ENCODE measurements at places on chromosomes 4 and X.
A peak's percentile ranks its signal among the peaks of the same experiment; 100 is the strongest.

DNA sequence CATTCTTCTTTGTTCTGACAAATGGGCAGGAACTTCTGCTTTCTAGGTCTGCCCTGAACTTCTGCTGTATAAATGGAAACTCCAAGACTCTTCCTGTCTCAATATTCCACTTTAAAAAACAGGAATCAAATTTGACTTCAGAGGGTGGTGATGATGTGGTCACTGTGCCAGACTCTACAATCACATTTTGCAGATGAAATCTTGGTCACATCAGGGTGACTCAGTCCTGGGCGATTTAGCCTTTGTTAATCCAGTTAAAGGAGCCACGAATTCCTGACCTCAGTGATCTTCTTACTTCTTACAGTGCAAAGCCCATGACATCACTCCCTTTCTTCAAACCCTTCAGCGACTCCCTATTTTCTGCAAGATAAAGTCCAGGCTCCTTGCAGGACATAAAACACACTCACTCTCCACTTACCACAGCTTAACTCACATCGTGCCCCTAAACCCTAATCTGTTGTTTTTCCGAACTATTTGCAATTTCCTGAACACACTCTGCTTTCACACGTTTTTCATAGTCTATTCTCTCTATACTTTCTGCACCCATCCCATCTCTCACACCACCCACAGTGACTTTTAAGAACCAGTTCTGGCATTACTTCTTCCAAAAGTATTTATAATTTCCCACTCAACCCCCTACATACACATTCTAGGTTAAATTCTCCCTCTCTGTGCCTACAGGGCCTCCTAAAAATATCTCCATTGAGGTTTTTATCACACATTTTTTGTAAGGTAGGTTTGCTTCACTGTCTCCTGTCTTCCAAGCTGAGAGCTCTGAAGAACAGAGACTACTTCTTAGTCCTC, 11.1 kb downstream of the GASK1B start:
- no peak for DNase-seq

DNA sequence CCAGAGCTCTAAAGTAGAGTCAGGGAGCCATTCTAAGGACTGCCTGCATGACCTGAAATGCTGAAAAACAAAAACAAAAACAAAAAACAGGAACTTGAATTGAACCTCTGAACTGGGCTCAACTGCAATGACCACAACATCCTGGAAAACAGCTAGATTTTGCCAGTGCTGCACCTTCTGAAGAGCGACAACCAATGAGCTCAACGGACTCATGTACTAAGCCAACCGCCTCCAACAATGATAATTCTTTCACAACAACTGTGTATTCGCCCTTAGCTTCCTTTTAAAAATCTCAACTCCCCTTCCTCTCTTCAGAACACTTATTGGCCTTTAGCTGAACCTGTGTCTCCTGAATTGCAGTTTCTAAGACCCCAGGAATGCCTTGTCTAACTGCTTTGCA, 69.8 kb downstream of the HAUS3 start:
- no peak for DNase-seq

GRCh38 chr4:181147416-181147951, 1095.7 kb upstream of the TENM3 start:
- DNase-seq = no peak

DNA sequence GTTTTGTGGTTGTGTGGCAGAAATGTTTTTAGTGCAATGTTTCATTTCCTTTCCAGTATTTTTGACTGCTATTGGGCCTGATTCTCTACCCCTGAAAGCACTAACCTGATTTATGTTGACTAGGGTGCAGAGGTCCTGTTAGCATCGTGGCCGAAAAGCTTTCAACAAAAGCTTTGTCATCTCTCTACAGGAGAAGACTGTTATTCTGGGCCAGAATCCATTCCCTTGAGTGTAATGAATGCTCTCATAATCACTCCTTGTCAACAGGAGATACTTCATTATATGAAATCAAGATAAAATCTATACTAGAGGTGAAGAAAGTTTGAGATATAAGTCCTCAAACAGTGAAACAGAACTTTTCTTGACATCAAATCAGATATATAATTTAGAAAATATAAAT, 195.5 kb downstream of the ZNF330 start:
- DNase-seq = no peak

DNA sequence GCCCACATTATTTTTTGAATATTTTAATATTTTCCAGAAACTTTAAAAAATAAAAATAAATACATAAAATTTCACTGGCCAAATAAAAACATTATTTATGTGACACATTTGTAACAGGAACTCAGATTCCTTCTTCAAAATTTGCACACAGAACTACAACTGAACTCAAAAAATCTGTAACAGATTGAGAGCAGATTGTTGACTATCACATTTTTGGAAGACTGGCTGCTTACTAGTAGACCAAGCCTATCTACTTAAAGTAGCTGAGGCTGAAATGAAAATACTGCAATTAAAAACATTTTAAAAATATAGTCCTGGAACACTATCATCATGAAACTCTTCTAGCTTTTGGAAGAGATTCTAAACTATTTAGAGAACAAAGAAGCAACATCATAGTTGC, 203.9 kb downstream of the SH3BGRL start:
- DNase-seq = no peak

GRCh38 chr4:26298198-26298947, 22.4 kb upstream of the RBPJ start:
- no peak for DNase-seq

GRCh38 chr4:100017637-100018310, 67.7 kb upstream of the H2AZ1 start:
- DNase-seq = no peak

GRCh38 chrX:34275699-34276098, 143.6 kb upstream of the FAM47A start:
- no peak for DNase-seq

DNA sequence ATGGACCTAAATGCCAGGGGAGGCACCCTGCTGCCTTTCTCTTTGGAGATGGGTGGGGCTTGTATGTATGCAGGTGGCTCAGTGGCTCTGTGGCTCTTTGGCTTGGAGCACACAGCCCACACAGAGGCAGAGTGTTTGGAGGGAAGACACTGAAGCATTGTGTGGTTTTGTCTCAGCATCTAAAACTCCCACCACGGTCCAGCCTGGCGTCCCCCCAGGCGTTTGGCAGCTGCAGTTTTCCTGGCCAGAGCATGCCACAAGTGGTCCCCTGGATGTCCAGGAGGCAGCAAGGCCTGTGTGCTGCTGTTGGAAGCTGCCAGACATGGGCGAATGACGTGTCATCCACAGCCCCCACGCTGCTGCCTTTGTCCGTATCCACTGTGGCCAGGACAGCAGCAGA, 32.2 kb upstream of the PSAPL1 start:
- no peak for DNase-seq

DNA sequence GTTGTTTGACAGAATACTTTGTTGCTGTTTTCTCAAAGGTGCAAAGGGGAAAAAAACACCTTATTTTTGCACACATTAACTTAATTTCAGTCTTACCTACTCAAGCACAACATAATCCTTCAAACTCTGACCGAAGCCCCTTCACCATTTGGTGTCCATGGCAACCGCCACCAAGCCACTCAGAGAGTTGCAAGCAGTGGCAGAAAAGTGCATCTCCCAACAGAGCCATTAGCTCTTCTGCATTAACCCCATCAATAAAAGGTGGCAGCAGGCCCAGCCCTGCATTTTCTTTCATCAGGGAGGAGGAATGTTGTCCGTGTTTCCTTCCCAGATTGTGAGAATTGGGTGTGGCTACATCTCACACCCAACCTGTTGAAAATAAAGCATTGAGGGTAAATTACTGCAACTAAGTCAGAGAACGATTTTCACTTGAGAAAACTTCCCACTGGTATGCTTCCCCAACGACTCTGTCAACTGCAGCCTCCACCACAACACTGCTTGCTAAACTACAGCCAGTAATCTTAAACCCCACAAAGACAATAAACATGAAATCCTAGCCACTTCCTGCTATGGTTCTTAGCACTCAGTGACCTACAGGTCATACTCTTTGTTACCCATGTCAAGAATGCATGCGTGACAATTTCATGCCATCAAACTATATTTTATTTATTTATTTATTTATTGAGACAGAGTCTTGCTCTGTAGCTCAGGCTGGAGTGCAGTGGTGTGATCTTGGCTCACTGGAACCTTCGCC, 154.0 kb downstream of the GRIA3 start:
- DNase-seq = no peak

- DNase-seq = no peak
Observed at GRCh38 chr4:26133840-26134239, 187.0 kb upstream of the RBPJ start.

DNA sequence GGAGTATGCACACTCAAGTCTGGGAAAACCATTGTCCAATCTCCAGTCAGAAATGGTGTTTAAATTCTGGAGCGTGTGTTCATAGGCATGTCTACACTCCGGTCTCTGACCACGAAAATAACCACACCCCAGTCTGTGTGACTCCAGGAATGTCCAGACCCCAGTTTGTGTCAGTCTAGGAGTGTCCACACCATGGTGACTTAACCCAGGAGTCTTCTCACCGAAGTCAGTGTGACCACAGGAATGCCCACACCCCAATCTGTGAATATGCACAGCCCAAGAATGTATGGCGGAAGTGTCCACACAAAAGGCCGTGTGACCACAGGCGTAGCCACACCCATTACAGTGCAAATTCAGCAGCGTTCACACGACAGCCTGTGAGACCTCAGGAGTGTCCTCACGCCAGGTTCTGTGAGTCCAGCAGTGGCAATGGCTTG, 11.4 kb downstream of the FTSJ1 start:
- peak; percentile 71 for DNase-seq

- no peak for DNase-seq
Observed at GRCh38 chr4:34009951-34010350, 2234.4 kb downstream of the ARAP2 start.

DNA sequence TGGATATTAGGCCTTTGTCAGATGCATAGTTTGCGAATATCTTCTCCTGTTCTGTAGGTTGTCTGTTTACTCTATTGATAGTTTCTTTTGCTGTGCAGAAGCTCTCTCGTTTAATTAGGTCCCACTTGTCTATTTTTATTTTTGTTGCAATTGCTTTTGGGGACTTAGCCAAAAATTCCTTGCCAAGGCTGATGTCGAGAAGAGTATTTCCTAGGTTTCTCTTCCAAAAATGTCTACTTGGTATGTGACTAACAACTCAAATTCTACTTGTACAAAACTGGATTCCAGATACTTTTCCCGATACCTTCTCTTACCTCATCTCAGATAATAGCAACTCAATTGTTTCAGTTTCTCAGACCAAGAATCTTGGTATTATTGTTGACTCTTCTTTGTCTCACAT, 142.4 kb upstream of the GLRA2 start:
- DNase-seq = no peak

DNA sequence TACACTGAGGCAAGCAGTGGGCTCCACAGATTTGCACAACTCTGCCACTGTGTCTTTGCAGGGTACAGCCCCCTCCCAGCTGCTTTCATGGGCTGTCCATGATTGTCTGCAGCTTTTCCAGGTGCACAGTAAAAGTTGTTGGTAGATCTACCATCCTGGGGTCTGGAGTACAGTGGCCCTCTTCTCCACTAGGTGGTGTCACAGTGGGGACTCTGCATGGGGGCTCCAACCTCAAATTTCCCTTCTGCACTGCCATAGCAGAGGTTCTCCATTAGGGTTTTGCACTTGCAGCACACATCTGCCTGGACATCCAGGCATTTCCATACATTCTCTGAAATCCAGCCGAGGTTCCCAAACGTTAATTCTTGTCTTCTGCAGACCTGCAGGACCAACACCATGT, 1002.3 kb downstream of the FAM133A start:
- DNase-seq = no peak
